Spinal cord (tissue), 10 donors: ENCODE measurements at places on chromosomes 5 and 9.
A peak's percentile ranks its signal among the peaks of the same experiment; 100 is the strongest.

GRCh38 chr5:92886751-92887150 is 694.3 kb downstream of the NR2F1-AS1 start:
- DNase-seq: no peak

DNA sequence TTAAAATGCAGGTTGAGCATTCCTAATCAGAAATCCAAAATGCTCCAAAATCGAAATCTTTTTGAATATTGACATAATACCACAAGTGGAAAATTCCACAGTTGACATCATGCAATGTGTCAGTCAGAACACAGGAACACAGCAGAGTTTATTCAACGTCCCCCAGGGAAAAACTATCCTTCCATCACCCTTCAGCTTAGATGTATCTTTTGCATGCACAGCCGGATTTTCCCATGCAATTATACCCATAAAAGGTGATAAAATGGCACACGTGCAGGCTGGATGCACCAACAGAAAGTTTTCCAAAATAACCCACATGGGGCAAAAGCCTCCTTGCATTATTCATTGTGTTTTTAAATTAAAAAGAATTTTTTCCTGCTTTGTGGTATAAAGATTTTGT is 71.2 kb downstream of the RAB24 start:
- DNase-seq: no peak

- DNase-seq: no peak
Measured at GRCh38 chr5:134099288-134099872, 15.1 kb upstream of the TCF7 start.

DNA sequence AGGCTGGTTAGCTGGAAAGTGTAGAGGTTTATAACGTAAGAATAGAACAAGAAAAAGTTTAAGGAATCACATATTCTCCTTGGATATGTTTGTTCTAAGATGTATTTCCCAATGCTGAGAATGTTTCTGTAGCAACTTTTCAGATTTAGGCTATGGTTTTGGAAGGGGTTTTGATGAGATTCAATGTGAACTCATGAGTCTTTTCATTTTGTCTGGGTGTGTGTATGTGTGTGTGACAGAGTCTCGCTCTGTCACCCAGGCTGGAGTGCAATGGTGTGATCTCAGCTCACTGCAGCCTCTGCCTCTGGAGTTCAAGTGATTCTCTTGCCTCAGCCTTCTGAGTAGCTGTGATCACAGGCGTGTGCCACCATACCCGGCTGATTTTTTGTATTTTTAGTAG is 38.6 kb downstream of the RAI14 start:
- DNase-seq: no peak

DNA sequence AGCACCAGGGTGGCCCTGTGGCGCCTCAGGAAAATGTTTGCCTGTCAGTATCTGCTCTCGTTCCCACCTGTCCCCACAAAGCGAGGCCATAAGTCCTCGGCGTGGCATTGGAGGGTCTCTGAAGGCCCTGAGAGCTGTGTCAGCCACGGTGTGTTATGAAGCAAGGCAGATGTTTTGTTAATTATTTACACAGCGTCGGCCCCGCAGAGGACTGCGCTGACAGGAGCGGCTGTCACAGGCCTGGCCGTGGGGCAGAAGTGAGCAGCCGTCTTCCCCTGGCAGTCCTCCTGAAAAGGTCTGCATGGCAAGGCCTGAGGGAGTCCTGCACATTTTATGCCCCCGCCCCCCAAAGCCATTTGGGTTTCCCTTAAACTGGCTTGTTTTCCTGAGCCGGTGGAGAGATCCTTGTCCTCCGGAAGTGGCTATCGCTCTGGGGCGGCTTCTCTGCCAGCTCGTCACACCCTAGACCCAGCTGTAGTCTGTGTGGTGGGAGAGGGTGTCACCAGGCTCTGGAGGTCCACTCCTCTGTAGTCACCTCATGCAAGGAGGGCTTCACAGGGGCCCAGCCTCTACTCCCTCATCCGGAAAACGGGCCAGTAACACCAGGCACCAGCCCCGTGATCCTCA is 6.2 kb downstream of the NEK6 start:
- DNase-seq: no peak

GRCh38 chr9:134651226-134651905 is 9.8 kb downstream of the COL5A1 start:
- no peak for DNase-seq

- DNase-seq: no peak
Measured at GRCh38 chr9:126412905-126413304, 86.3 kb downstream of the MVB12B start.

DNA sequence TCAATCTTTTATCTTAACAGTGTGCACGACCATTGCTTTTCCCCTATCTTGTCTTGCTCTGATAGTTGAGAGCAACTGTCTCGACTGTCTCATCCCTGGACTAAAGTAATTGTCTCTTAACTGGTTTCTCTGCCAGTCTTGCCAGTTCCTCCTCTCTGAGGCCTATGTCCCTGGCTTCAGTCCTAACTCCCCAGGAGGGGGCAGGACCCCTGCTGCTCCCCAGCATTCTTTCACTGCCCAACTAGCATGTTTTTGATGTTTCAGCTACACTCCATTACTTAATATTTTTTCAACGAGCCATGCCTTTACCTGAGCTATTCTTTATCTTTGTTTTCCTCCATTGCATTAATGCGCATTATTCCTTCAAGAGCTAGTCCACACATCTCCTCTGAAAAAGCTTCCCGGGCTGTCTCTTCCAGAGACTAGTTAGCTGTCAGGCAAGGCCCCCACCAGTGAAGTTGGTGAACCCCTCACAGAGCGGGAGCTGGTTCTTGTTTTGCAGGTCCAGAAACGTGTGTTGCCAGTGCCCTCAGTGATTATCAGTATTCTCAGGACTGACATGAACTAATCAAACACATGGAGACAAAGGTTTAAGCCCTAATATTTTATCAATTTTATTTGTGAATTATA is 291.7 kb upstream of the KCNN2 start:
- no peak for DNase-seq

- DNase-seq: no peak
Measured at GRCh38 chr5:67173959-67174358, 22.6 kb downstream of the CD180 start.

- DNase-seq: no peak
Measured at GRCh38 chr5:94707359-94707758, 88.9 kb downstream of the SLF1 start.

DNA sequence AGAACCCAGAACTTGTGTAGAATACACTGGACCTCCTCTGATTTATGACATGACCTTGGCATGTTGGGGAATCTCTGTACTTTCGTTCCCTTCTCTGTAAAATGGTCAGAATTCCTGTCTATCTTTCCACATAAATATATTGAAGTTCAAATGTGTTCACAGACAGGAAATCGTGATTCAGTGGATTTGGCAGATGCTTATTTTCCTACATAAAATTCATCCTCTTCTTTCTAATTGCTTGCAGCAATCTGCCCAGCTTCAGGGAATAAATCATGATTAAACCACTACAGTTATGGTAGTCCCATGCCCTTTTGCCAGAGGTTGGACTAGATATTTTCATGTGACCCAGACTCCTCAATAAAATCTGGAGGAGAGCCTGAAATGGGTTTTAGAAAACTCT is 52.1 kb upstream of the ARL15 start:
- no peak for DNase-seq

DNA sequence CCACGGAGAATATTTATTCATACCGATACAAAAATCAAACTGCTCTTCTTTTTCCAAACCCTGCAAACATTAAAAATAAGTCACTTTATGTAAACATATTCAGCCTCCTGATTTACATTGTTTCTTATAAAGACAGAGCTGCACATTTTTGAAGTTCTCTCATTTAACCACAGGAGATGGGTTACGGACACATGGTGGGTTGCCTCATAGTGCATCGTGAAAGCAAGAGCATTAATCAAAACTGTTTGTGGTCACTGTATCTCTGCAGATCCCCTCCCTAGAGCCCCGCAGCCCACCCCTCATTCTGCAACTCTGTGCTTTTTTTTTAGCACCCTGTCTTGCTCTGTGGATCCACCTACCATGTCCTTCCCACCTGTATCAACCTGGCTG is 43.3 kb upstream of the EQTN start:
- DNase-seq: no peak

- no peak for DNase-seq
Measured at GRCh38 chr5:61582205-61582820, 250.3 kb downstream of the ZSWIM6 start.

GRCh38 chr5:90571147-90571773 is 12.7 kb downstream of the ADGRV1 start:
- no peak for DNase-seq

DNA sequence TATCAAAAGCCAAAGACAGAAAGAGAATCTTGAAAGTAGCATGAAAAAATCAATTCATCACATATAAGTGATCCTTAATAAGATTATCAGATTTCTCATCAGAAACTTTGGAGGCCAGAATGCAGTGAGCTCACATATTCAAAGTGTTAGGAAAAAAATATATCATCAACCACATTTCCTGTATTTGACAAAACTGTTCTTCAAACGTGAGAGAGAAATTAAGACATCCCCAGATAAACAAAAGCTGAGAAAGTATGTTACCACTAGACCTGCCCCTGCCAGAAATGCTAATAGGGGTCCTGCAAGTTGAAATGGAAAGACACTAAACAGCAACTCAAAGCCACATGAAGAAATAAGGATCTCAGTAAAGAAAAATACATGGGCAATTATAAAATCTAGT is 29.9 kb downstream of the HACD4 start:
- DNase-seq: no peak

- no peak for DNase-seq
Measured at GRCh38 chr9:97305501-97306298, 1.8 kb upstream of the CCDC180 start.

DNA sequence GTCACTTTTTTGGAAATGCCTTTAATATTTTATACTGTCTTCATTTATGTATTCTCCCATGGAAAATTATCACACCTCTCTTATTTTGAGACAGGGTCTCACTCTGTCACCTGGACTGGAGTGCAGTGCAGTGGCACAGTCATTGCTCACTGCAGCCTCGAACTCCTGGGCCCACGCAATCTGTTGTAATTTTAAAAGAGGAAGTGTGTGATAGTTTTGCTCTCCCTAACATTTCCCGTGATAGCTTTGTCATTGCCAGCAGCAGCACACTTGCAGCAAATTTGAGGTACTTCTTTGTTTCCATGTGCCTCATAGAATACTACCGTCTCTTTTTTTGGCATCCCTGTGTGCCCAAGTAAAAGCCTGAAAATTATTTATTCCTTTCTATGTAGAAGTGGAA is 103.5 kb downstream of the RNF180 start:
- no peak for DNase-seq

GRCh38 chr5:40869384-40869783 is 28.2 kb downstream of the CARD6 start:
- DNase-seq: no peak

- no peak for DNase-seq
Measured at GRCh38 chr9:104836235-104836634, 72.3 kb downstream of the NIPSNAP3B start.

- peak; percentile 20 for DNase-seq
Measured at GRCh38 chr5:160118349-160119141, 705 bp downstream of the PWWP2A start.

DNA sequence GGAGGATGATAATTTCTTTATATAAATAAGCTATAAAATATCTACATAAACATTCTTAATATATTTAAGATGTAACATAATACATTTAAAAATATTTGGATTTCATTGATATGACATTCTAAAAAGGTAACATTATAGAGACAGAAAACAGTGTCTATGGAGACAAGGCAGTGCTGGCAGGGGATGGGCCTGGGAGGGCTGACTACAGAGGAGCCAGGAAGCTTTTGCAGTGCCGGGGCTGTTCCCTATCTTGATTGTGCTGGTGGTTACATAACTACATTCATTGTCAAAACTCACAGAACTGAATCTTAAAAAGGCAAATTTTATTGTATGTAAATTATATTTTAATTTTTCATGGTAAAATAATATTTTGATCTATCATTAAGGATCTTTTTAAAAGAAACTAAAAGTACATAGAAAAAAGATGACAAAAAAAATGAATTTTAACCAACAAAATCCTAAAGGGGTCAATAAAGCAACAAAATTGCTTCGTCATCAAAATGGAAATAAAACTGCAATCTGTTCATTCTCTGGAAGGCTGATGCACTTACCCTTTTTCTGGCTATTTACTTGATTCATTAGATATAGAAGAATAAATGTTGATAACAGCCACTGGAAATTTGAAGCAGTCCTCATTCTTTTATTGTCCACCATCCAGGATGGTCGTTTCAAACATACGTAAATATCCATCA is 26.3 kb downstream of the LIFR start:
- no peak for DNase-seq

DNA sequence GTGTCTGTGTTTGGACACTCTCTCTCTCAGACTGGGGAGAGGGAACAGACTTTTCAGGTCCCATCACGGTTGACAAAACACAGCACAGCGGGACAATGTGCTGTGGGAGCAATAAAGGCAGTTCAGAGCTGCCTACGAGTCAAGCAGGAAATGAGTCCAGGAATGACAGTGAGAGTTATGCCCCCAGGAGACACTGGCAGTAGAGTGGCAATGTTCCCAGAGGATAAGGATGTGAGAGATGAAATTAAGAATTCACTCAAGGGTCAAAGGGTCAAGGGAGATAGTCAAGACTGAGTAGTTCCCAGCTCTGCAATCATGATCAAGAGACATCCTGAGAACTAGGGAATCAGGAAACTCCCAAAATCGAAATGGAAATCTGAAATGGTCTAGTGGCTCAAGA is 156.1 kb downstream of the LURAP1L start:
- DNase-seq: no peak

DNA sequence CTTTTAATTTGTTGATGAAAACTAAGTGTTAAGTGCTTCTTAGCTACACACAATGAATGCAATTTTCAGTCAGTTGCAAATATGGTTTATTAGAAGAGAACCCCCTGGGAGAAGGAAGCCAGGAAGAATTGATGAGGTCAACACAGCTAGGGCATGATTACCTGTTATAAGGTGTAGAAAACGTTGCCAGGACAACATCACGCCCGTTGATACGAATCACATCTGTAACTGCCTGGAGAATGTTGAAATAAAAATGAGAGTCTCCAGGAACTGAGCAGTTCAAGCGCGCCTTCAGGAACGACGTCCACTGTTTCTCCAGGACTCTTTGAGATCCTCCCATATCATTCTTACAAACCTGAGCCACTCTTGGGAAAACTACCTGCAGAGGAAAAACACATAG is 88.0 kb downstream of the SEMA6A start:
- DNase-seq: no peak

DNA sequence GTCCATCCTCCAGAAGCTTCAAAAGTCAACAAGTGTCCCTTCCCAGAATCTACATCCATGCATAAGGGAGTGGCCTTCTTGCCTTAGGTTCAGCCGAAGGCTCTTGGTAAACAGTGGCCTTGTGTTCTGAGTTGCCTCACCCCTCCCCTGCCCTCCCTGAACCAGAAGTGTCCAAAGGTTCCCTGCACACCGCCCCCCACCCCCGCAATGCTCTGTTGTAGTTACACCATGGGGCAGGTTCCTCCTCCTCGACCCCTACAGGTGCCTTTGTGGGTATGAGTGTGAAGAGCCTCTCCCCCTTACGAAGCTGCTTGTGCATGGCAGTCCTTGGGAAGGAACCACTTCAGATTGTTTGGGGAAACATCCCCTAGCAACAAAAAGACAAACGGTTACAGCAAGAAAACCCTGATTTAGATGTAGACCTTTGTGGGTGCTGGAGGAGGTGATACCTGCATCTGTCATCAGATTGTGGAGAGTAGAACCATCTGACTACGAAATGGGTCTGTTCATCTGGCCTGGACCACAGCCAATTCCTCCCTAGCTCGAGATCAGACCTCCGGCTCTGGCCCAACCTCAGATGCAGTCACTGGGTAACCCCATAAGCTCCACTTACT is 7.1 kb downstream of the SPACA9 start:
- DNase-seq: no peak

GRCh38 chr9:90807006-90807405 is 5.4 kb downstream of the SYK start:
- DNase-seq: no peak

GRCh38 chr9:27408482-27408881 is 111.5 kb upstream of the EQTN start:
- DNase-seq: no peak

GRCh38 chr9:99824378-99825171 is 2.9 kb downstream of the NR4A3 start:
- DNase-seq: no peak
